ENCODE measurements at places on chromosomes 13 and 19.
A peak's percentile ranks its signal among the peaks of the same experiment; 100 is the strongest.

- no peak for DNase-seq
Observed at GRCh38 chr13:26784704-26785639, 24.4 kb upstream of the GPR12 start.

DNA sequence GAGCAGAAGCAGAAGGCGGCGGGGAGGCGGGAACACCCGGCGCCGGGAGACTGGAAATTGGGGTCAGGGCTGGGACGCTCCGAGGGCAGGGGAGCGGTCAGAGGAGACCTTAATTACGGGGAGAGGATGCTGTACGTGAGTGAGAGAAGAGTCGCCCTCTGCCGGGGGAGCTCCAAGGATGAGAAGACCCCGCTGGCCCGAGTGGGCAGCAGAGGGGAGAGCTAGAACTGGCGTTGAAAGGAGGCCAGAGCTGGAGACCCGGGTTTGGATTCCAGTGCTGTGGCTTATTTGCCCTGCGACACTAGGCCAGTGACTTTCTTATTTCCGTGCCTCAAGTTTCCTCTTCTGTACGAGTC lies 536 bp downstream of the FAM32A start:
- DNase-seq, result peak; percentile 24

- no peak for DNase-seq
Observed at GRCh38 chr13:98822225-98822606, 69.7 kb upstream of the SLC15A1 start.

- DNase-seq, result no peak
Observed at GRCh38 chr13:34352958-34353357, 535.0 kb downstream of the RFC3 start.

Measured in CD4-positive, alpha-beta T cell treated with Interleukin-2 at 100 ng/mL for 4 hours (primary cell).